Brain microvascular endothelial cell (primary cell): ENCODE measurements at places on chromosomes 5 and 9.

GRCh38 chr9:92402360-92402759, 2.0 kb downstream of the OGN start:
- DNase-seq, result no peak

- DNase-seq, result no peak
Observed at GRCh38 chr9:130824079-130824478, 11.0 kb upstream of the ABL1 start.

DNA sequence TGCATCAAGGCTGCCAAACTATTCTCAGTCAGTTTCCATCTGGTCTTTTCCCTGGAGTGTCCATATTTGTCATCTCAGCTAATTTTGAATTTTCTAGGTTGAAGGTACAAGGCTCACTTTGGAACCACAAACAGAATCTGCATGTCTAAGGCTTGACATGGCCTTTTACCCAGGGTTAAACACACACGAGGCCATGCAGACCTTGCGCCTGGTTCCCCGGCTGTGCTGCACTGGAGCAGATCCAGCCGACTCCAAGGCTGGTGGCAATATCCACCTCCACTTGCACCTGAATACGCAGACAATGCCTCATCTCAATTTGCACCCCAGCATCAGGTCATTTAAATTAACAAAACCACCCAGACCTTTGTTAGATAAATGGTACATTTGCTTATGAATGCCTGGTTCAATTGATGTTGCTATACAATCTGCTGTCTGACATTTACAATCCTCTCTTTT, 276.2 kb downstream of the HSPA4 start:
- DNase-seq, result no peak

- DNase-seq, result no peak
Observed at GRCh38 chr5:107211630-107212029, 459.1 kb downstream of the EFNA5 start.

GRCh38 chr9:98980291-98980690, 36.6 kb downstream of the COL15A1 start:
- no peak for DNase-seq

- no peak for DNase-seq
Observed at GRCh38 chr9:90219548-90220118, 423.0 kb downstream of the DIRAS2 start.

DNA sequence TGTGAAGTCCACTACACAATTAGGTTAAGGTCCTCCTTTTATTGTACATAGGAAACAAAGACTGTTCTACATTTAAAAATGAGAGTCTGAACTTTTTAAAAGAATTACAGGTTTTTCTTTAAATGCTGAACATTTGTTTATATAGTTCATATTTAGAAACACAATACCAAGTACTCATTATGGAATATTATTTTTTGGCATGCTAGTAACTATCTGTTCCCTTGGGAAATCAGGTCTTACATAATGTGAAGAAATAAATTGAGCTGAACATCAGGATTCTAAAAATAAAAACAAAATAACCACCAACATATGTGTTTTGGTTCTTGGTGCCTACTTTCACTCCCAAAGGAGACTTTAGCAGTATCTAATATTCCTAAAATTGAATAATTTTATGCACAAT, 230.5 kb upstream of the IZUMO3 start:
- no peak for DNase-seq

GRCh38 chr9:83636813-83637212, 13.9 kb downstream of the IDNK start:
- DNase-seq, result no peak

GRCh38 chr5:19795218-19795617, 192.8 kb downstream of the CDH18 start:
- DNase-seq, result no peak

DNA sequence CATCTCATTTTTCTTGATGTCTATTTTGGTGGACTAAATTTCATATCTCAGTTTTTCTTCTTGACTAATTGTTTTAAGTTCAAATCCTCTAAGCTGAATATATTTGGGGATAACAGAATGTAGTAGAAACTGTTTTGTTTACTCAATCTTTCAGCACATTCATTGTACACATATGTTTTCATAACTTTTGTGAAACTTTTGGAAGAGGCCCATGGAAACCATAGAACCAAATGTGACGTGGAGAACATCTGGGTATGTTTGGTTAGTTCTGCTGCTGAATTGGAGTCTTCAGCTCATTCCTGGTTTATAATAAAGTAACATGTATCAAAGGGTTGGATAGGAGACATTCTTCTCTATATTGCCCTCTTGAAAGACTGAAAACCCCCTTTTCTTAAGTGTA, 88.4 kb downstream of the CCDC171 start:
- no peak for DNase-seq

DNA sequence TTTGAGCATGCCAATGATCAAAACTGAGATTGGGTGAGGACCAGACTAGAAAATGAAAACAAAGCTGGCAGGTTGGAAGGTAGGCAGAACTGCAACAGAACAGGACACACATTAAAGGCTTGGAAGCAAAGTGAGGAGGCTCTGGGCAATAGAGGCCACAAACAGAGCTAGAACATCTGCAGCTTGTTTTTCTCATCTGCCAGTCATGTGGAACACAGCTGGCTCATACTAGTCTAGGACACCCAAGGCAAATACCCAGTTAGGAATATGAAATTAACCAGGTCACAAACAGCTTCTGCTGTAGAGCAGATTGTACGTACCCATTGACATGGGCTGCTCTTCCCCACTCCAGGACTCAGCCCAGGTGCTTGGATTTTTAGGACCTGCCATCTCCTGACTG, 61.7 kb downstream of the SPEF2 start:
- DNase-seq, result no peak

DNA sequence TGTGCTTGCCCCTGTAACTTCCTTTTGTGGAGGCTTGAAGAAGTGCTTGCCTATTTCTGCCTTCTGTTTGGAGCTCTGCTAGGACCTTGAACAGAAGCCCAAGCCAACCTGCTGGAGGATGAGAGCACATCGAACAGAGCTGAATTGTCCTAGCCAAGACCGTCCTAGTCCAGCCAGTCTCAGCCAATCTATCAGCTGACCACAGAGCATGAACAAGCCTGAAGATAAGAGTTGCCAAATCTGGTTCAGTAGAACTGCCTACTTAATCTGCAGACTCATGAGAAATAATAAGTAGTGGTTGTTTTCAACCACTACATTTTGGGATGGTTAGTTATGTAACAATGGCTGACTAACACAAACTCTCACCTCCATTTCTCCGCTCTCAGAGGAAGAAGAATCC, 4.4 kb upstream of the SNX2 start:
- DNase-seq, result peak; percentile 34

- DNase-seq, result no peak
Observed at GRCh38 chr5:35488791-35489190, 128.9 kb upstream of the SPEF2 start.

DNA sequence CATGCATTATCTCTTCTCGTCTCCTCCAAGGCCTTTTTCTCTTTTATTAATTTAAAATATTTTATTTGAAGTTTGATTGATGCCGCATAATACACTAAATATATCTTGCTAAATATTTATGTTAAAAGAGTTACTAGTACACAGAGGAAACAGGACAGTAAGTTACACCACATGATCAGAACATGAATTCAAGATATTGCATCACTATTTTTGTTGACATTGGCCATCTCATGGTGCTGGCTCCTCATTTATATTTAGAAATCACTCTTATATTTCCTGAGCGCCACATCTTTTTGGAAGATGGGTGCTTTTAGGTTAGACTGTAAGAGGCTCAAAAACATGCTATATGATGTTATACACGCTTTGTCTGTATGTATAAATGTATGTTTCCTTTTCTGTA, 23.0 kb downstream of the SPEF2 start:
- no peak for DNase-seq

GRCh38 chr5:41870627-41871048, 413 bp upstream of the OXCT1 start:
- DNase-seq, result no peak

DNA sequence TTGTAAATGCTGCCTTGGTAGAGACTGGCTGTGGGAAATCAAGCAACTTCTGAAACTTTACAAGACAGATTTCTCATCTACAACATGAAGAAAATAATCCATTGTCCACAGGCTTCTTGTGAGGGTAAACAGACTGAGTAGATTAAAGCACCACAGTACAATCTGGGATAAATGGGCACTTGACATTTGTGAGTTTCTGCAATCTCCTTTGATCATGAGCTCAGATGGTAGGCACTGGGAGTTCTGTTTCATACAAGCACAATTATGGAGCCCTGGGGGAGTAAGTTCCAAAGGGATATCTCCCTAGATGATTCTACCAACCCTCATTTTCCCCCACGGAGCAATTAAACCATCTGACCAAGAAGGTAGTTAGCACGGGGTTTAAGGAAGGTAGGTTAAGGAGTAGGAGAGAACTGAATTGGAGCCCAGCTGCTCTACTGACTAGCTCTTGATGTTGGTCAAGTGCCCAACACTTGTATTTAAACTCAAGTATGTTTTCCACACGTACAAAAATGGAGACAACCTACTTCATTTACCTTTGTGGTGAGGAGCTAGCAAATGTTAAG, 479.5 kb upstream of the TNC start:
- DNase-seq, result no peak

DNA sequence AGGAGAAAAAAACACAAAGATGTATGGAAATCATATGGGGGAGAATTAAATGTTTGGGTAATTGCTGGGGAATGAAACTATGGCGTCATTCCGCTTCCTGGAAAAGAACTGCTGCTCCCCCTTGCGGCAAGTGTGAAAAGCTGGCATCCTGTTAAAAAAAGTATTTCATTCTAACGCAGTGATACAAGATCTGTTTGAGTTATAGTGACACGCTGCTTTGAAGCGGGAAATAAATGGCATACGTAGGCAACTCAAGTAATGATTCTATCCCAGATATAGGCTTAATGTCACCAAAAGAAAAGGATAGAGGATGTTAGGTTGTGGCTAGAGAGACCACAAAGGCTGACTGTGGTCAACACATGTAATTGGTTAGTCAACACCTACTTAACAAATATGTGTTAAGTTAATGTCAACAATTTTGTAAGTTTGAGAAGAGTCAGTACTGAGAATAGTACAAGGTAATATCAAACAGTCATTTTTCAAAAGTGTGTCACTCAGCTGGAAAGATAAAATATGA, 70.2 kb upstream of the ALDH1A1 start:
- DNase-seq, result no peak

- DNase-seq, result no peak
Observed at GRCh38 chr5:9460885-9461645, 84.8 kb downstream of the SEMA5A start.

- no peak for DNase-seq
Observed at GRCh38 chr9:115249488-115249887, 131.5 kb upstream of the TNC start.

DNA sequence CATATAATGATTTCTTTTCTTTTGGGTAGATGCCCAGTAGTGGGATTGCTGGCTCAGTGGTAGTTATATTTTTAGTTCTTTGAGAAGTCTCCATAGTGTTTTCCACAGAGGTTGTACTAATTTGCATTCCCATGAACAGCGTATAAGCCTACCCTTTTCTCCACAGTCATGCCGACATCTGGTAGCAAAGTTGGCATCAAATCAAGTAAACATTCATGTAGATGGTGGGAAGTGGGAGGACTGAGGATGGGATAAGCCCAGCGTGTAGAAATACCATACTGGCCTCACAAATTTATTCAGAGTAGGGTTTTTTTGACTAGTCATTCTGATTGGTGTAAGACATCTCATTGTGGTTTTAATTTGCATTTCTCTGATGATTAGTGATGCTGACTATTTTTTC, 115.4 kb downstream of the EGFLAM start:
- peak; percentile 25 for DNase-seq

DNA sequence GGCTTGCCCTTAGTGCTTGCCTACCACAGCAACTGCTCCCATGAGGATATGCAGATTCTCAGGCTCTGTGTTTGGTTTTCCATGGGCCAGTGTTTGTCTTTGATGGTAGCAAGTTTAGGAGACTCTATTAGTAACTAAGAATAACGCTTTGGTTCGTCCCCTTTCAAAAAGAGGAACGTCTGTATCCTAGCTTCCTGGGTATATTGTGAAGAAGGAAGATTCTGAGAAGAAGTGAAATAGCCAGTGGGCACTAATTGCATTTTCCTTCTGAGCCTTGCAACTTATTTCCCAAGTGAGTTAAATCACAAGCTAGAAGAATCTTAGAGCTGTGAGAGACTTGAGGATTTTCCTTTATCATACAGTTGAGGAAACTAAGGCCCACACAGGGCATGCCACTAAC, 376.8 kb downstream of the PIK3R1 start:
- DNase-seq, result no peak

- DNase-seq, result no peak
Observed at GRCh38 chr5:144731786-144732185, 561.1 kb downstream of the KCTD16 start.

- DNase-seq, result no peak
Observed at GRCh38 chr5:1744393-1745122, 55.1 kb downstream of the MRPL36 start.

DNA sequence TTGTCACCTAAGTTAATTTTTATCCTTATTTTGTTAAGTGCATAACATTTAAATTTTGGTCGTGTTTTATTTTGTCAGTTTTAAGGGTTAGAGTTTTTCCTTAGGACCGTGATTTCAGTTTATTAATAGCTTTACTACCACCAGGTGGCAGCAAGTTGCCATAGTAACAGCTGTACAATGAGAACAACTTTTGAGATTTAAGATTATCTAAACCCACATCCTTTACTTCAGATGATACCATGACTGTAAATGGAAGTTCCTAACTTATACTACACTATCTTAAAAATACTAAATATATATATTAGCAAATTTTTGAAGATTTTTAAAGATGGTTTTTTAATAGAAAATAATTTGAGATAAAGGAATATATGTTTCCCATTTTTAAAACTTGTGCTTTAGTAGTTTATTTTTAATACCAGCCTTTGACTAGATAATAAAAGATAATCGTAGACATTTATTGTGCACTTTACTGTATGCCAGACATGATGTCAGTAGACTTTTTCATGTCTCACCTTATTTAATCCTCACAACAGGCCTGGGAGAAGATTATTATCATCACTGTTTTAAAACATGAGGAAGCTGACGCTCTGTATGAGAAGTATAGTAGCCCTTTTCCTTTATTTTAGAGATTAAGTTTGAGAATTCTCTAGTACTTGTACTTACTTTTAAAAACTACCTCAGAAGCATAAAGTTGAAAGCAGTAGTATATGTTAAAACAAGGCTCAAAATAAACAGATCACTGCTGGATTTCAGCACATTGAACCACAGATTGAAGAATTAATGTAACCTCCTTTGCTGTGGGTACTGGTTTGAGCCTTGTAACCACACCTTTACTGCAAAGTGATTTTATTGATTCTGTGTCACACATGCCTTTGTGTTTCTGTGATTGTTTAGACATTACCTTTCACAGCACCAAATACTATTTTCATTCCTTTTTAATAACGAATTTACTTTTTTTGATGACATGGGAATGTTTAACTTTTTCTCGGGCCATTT, 27.5 kb downstream of the SREK1 start:
- DNase-seq, result peak; percentile 66

GRCh38 chr9:37632479-37632878, 18.3 kb upstream of the FRMPD1 start:
- no peak for DNase-seq

- no peak for DNase-seq
Observed at GRCh38 chr5:15902066-15902465, 277.5 kb downstream of the MARCHF11 start.

GRCh38 chr9:4486176-4486575, 4.1 kb upstream of the SLC1A1 start:
- DNase-seq, result no peak

- peak; percentile 66 for DNase-seq
Observed at GRCh38 chr5:141412854-141413539, at the start of gene PCDHGA10. TSS of gene PCDHGA10 (plus strand) at chr5:141412987. CDS start at chr5:141413176, 189 bp downstream.

- no peak for DNase-seq
Observed at GRCh38 chr9:90058182-90058763, 453.5 kb downstream of the GADD45G start.

- DNase-seq, result no peak
Observed at GRCh38 chr5:61228691-61229280, 66.5 kb upstream of the SMIM15 start.
